ENCODE measurements at places on chromosomes 1 and 21. TPM values are rescaled to one million over a fixed set of nuclear protein-coding genes. Genes with fewer than 3 reads are reported as not detected.

Gene PPIAL4G
- not detected for total RNA-seq

Gene KCNE2
- not detected for total RNA-seq

Gene HRNR
- total RNA-seq = not detected

Gene TMEM52
- 1.4 TPM for total RNA-seq

Gene AKR7A3
- total RNA-seq = 0.06 TPM

Gene WNT4
- total RNA-seq = 0.44 TPM

Gene AGRN
- total RNA-seq = 110 TPM

Gene IGSF9
- 0.25 TPM for total RNA-seq

Gene EPS8L3
- 0.97 TPM for total RNA-seq

Gene CRB1
- not detected for total RNA-seq

Gene SLC30A2
- 0.43 TPM for total RNA-seq

Gene E2F2
- 2.6 TPM for total RNA-seq

Data from A549 treated with Hydrocortisone at 1 μM for 4 hours (cell line).